ENCODE measurements at places on chromosomes 2 and 18. TPM values are rescaled to one million over a fixed set of nuclear protein-coding genes. Genes with fewer than 3 reads are reported as not detected.

- DNase-seq = no peak
Measured at GRCh38 chr2:9693646-9694045, 62.8 kb upstream of the YWHAQ start.

Gene GKN2
- polyA plus RNA-seq = not detected

- no peak for DNase-seq
Measured at GRCh38 chr2:231923010-231923344, 3.2 kb downstream of the NPPC start.

GRCh38 chr2:64213532-64214275, 69.5 kb upstream of the PELI1 start:
- no peak for DNase-seq

DNA sequence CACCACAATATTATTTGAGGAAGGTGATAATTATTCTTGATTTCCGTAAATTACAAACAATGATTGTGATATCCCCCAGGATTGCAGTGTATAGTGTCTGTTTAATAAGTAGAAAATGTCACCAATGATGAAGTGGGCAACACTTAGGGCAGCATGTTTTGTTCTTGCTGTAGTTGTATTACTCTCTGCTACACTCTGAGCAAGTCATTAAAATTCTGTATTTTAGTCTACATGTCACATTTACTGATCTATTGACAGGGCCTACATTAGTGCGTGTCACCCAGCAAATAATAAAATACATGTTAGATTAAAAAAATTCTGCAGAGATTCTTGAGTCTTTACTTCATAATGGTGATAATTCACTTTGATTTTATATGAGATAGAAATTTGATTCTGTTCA, 247.6 kb downstream of the TMX3 start:
- DNase-seq = no peak

- no peak for DNase-seq
Measured at GRCh38 chr2:2913601-2914120, 464.0 kb downstream of the EIPR1 start.

GRCh38 chr2:175889701-175890302, 112.3 kb downstream of the LNPK start:
- no peak for DNase-seq

Gene MBD1
- polyA plus RNA-seq = 33.5 TPM

DNA sequence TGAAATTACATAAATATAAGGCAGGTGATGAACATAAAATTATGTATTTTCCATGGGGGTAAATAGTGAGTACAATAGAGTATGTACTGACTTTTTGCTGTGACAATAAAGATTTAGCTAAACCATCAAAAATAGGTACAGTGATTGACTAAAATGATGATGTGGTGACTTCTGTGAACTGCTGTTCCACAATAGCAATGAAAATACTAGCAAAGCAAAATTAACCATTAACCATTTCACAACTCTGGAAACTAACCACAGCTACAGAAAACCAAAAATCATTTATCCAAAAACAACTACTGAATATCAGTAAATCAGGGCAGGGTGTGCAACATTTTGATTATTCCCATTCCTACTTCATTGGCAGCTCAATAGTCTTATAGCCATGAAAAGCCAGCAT, 161.4 kb upstream of the GYPC start:
- no peak for DNase-seq

DNA sequence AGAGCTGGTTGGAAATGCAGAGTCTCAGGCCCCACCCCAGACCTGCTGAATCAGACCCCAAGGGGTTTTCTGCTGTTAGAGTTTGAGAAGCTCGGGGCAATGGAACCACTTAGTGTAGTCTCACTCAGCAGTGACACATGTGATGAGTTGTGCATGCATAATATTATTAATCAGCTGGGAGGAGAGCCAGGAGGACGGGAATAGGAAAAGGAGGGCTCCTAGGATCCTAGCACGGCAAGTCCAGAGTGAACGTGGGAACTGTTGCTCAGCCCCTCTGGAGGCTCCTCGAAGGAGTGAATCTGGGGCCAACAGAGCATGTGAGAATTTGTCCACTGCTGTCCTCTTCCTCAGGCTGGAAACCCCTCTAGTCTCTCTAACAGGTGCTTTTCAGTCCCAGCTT, 87.1 kb downstream of the HS1BP3 start:
- no peak for DNase-seq

Gene DLX2
- polyA plus RNA-seq = not detected
